NCI-H69 (cell line): ENCODE measurements at places on chromosomes 2 and 18.

- no peak for DNase-seq
Measured at GRCh38 chr2:156532989-156533388, 96.8 kb downstream of the GPD2 start.

DNA sequence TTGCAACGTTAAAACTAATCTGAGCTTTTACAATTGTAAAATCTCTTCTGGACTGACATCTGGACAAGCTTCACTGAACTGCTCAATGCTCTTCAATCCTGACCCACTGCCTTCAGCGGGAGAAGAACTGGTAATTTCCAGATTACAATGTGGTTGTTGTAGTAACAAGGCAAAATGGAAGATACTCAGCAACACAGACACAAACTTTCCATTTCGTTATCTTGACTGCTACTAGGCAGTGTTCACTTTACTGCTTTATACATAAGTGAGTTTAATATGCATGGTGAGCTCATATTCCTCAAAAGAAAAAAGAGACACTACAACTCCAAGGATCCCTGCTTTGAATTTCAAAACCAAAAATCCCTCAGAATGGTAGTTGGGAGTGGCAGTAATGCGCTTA lies 51.9 kb downstream of the GRB14 start:
- DNase-seq: no peak

- DNase-seq: peak; percentile 83
Measured at GRCh38 chr18:59388817-59389216, 29.8 kb upstream of the LMAN1 start.

DNA sequence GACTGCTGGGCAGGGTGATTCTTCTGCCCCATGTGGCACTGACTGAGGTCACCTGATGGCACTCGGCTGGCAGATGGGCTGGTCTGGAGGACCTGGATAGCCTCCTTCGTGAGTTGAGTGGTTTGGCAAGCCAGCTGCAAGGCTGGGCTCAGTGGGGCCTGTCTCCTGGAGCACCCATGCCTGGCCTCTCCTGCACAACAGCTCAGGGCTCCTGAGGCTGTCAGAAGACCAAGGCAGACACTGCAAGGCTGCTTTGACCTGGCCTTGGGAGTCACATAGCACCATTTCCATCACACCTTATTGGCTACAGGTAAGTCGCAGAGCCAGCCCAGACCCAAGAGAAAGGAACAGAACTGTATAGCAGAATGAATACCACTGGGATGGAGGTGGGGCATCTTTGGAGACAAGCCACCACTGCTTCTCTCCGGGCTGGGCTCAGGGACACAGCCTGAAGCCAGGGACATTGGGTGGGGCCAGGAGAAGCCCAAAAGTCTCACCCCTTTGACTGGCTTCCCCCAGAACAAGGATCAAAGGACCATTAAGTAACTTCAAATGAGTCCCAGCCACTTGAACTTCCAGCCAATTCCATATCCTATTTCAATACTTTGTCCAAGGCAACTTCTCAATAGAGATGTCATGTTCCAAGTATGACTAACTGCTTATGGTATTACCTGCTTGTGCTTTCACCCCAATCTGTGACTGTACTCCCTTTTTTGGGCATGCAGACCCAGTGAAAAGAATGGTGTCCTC lies 156.3 kb downstream of the CABLES1 start:
- DNase-seq: no peak

- no peak for DNase-seq
Measured at GRCh38 chr18:64311859-64312258, 163.0 kb upstream of the LINC00305 start.

- DNase-seq: no peak
Measured at GRCh38 chr2:109632158-109632789, 18.1 kb downstream of the SOWAHC start.

DNA sequence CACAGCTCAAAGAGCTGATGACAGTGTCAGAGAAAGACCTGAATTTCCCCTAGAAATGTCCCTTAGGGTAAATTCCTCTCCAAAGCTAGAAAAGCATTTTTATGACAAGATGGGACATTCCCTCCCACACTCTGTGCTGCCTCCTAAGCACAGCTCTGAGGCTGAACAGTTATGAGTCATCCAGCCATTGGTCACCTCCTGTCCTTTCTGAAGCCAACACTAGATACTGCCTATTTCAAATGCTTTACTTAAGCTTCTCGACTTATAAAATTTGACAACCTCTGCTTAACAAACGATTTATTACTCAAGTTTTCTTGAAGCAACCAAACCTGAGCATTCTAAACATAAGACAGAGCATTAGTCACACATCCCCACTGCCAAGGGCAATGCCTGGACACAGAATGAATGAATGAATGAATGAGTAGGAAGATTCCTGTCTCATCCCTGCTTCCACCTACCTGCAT lies 35.4 kb downstream of the B4GALT6 start:
- peak; percentile 69 for DNase-seq

GRCh38 chr2:72821118-72821517 lies 4.7 kb downstream of the EXOC6B start:
- DNase-seq: no peak

DNA sequence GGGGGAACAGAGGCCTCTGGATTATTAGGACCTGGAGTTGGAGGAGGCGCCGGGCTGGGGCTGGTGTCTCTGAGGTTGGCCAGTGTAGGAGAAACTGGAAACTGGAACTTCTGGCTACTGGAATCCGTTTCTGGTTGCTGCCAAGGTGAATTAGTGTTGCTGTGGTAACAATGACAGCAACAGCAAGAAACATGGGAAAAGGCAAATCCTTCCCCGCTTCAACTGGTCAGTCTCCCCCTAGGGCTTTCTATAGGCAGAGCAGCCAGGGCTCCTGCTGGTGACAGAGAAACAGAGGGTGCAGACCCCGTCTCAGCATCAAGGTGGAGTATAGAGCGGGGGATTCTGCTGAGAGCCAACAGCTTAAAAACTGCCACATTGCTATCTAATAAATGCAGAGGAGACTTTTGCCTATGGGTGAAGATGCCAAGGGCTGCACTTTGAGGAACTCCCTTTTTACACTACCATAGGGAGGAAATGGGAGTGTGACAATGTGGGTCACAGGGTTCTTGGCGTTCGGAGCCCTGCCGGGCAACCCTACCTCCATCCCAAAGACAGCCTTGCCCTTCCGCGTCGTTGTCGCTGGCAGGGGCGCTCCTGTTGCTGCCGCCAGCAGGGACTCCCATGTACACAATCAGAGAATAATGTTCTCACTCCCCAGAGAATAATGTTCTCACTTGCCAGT lies 81.4 kb upstream of the CABLES1 start:
- DNase-seq: peak; percentile 73

GRCh38 chr2:20580690-20581437 lies 70.0 kb downstream of the HS1BP3 start:
- no peak for DNase-seq
